ENCODE measurements at places on chromosomes 7 and 10. TPM values are rescaled to one million over a fixed set of nuclear protein-coding genes. Genes with fewer than 3 reads are reported as not detected.

DNA sequence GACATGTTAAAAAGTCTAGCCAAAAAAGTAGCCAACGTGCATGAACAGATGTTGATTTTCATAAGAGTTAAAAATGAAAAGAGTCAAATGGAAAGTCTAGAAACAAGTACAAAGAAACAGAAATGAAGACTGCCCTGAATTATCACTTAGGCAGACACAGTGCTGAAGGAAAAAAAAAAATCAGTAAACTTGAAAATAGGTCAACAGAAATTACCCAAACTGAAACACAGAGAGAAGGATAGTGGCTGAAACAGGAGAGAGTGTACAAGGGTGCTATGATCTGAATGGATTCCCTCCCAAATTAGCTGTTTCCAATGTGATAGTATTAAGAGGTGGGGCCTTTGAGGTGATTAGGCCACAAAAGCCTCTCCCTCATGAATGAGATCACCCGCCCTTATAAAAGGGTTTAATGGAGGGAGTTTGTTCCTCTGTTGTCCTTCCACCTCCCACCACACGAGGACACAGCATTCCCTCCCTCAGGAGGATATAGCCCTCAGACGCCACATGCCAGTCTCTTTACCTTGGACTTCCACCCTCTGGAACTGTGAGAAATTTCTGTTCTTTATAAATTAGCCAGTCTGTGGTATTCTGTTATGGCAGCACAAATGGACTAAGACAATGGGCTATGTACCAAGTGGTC lies 249.7 kb downstream of the AHR start:
- no peak for DNase-seq

Gene SFRP5
- 81.0 TPM for total RNA-seq

GRCh38 chr7:138961159-138961558 lies 20.0 kb downstream of the KIAA1549 start:
- no peak for DNase-seq

Gene CALHM3
- total RNA-seq, result 1.3 TPM

Gene PLAC9
- 0.79 TPM for total RNA-seq

- no peak for DNase-seq
Measured at GRCh38 chr7:8172372-8173354, 89.3 kb downstream of the ICA1 start.

GRCh38 chr7:151141311-151141854 lies 26.1 kb downstream of the GBX1 start:
- no peak for DNase-seq

DNA sequence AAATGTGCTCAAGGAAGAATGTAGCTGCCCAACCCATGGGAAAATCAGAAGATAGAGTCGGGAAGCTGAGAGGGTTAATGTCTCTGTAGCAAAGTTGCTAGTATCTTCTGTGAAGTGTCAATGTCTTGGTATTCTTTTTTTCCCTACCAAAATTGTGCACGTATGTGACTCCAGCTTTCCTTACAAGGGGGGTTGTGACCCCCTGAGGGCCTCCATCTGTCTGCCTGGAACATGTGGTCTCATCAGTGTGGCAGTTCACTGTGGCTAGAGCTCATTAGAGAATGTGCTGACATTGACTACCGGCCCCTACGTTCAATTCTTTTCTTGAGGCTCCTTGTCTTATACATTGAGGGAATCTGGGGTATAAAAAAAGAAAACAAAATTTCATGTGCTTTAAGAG lies 725.2 kb upstream of the CELF2 start:
- no peak for DNase-seq

Gene RARRES2
- 20.2 TPM for total RNA-seq

- DNase-seq, result no peak
Measured at GRCh38 chr10:60919551-60919950, 24.4 kb downstream of the RHOBTB1 start.

- no peak for DNase-seq
Measured at GRCh38 chr7:3821488-3821887, 520.4 kb downstream of the SDK1 start.

- DNase-seq, result no peak
Measured at GRCh38 chr10:24953675-24954074, 1.3 kb upstream of the PRTFDC1 start.

DNA sequence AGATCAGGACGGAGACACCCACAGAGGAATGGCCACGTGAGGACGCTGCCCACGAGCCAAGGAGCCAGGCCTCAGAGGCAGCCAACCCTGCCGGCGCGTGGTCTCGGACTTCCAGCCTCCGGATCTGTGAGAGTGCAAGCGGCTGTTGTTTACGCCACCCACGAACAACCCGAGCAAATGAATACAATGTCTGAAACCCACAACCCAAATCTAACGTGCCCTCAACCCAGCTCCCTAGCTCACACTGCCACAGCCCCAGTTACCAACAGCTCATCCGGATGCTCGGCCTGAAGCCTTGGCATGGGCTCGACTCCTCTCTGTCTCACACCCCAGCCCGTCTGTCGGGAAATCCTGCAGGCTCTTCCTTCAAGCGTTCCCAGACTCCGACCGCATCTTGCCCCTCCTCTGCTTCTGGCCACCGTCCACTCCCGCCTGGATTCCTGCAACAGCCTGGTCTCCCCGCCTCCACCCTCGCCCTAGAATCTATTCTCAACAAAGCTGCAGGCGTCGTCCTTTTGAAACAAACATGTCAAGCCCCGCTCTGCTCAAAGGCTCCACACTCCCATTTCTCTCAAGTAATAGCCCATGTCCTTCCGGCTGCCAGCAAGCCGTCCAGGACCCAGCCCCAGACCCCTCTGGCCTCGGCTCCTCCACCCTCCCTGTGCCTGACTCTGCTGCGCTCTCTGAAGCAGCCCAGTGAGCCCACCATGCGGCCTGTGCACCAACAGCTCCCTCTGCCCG lies 35.3 kb downstream of the STK32C start:
- DNase-seq, result no peak

Gene ADRA2A
- 13.1 TPM for total RNA-seq

- no peak for DNase-seq
Measured at GRCh38 chr7:127812540-127812939, 160.5 kb downstream of the SND1 start.

GRCh38 chr7:69992938-69993337 lies 394.7 kb downstream of the AUTS2 start:
- DNase-seq, result no peak

DNA sequence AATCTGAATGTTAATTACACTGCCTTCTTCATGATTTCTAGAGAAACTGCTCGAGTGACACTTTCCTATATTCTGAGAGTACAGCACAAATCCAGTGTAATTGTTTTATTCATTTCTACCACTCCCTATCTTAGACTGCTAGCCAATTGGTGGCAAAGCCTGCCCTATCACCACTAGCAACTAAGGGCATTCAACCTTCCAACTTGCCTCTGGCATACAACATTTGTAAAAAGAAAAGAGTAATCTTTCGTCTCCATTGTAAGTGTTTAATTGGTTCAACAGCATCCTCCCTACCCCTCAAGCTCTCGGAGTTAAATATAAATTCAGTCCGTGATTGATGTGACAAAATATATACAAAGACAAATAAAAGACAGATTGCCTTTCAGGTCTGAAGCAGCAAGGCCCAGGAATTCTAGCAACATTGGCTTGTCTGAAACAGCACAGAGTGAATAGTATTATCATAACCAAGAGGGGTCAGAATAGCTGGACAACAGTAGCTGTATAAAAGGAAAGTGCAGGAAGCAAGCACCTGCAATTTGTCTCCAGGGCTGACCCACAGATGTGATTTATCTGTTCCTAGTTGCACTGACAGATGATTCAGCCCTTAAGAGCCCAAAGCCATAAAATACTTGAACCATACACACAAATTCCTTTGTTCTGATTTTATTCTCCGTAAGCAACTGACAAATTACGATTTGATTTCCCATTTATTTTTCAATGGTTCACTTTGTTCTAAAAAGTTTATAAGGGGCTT lies 47.6 kb upstream of the ANKRD1 start:
- DNase-seq, result no peak

DNA sequence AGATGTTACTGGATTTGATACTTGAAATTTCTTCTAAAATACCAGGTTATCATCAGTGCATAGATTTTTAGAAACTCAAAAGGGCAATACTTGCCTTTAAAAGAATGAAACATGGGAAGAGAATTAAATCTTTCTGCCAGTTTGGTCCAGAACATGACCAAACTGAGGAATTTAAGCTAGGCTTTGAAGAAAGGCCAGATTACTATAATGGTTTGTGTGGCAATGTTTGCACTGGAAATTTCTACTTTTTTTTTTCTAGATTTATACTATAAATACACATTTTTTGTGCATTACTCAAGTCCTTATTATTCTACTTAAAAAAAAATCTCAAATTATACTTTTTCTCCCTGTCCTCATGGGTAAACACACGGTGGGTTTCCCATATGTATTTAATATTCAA lies 9.2 kb downstream of the MKX start:
- no peak for DNase-seq

DNA sequence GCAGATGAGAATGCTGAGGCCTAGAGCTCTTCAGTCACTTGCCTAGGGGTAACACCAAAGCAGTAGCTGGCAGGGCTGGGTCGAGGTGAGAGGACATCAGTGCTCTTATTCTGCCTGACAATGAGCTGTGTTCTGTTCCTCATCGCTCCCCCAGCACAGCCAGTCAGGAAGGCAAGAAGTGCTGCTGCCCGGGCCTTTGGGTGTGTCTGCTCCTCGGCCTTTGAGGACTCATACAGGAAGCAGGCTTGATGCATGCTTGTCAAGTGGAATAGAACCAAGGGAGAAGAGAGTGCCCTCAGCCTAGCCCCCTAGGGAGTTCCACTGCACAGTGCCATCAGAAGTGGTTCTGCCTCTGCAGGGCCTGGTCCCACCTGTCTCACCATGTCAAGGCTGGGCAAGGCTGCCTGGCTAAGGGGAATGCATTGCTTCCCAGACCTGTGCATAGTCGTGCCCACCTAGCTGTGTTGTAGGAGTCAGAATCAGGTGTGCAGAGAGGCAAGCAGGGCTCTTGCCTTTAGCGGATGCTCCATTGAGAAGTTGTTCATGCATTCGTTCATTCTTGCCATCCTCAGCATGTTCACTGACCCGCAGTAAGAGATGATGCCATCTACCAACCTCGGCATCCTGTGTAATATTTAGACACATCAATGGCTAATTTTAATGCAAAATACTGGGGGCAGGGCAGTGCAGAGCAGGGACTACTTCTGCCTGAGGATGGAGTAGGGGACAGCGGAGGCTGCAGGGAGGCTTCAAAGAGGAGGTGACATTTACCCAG lies 156.6 kb downstream of the RPS24 start:
- DNase-seq, result no peak

Gene LBX1
- not detected for total RNA-seq

GRCh38 chr7:119413314-119413805 lies 859.6 kb upstream of the KCND2 start:
- no peak for DNase-seq

GRCh38 chr10:110864662-110865140 lies 7.0 kb upstream of the PDCD4 start:
- DNase-seq, result no peak

- DNase-seq, result no peak
Measured at GRCh38 chr10:28089467-28089866, 90.6 kb upstream of the ODAD2 start.

Gene CDH23
- 0.53 TPM for total RNA-seq

- DNase-seq, result no peak
Measured at GRCh38 chr10:89679986-89680385, 21.4 kb upstream of the KIF20B start.

GRCh38 chr10:80515941-80516340 lies 21.8 kb upstream of the SH2D4B start:
- DNase-seq, result no peak

Gene USP6NL
- total RNA-seq, result 37.3 TPM

Gene ACSM6
- not detected for total RNA-seq

Gene HYAL4
- total RNA-seq, result not detected

DNA sequence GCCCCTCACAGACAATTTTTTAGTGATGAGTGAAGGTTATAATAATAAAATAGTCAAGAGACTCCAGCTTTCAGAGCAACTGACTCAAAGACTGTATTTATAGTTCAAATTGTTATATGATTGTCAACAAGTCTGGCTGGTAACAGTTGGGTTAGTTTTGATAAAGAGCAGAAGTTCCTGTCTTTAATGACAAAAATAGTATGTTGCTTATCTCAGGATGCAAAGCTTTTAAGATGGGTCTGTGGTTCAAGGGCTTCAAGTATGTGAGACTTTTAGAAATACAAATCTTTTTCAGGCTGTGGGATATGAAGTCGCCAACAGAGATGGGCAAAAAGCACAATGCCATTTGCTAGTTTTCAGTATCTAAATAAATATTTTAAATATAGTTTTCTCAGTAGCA lies 118.4 kb downstream of the ABCA13 start:
- DNase-seq, result no peak

Data from progenitor cell of endocrine pancreas (in vitro differentiated cells).